ENCODE measurements at places on chromosomes 16 and 17.

DNA sequence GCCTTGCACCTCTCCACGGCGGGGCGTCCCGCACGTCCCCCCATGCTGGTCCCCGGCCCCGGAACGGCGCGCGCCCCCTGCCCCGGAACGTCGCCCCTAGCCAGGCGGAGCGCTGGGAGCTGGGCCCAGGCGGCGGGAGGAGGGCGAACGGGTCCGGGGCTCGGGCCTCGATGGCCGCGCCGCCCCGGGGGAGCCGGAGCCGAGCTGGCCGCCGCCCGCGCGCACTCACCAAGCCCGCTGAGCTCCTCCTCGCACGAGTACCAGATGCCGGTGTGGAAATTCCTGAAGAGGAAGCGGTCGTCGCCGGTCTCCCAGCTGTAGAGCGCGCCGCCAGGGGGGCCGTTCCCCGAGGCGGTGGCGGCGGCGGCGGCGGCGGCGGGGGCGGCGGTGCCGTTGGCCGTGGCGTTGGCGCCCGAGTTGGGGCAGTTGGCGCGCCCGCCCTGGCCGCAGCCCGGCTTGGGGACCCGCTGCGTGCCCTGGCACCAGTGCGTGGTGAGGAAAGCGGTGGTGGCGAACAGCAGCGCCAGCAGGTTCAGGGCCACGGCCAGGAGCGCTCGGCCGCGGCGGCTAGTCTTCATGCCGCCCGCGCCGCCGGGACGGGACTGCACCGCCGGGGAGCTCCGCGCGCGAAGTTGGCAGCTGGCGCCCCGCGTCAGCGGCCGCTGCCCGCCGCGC lies 530 bp downstream of the GSG1L start:
- no peak for DNase-seq

- DNase-seq = no peak
Measured at GRCh38 chr16:50367777-50368409, 895 bp downstream of the BRD7 start.

DNA sequence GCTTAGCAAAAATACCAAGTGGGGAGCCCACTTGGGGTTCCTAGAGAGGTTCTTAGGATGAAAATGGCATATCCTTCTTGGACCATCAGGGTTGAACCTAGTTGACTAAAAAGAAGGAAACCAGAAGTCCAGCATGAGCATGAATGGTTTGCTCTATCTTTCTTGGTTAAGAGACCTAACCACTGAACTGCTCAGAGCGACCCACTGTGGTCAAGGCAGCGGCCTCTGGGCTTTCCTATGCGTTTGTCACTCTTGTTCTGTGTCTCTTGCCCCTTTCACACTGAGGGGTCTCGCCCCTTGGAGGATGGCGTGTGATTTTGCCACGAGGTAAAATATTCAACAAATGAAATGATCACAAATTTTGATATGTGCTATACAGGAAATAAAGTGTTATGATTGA lies 526 bp upstream of the BORCS6 start:
- no peak for DNase-seq

DNA sequence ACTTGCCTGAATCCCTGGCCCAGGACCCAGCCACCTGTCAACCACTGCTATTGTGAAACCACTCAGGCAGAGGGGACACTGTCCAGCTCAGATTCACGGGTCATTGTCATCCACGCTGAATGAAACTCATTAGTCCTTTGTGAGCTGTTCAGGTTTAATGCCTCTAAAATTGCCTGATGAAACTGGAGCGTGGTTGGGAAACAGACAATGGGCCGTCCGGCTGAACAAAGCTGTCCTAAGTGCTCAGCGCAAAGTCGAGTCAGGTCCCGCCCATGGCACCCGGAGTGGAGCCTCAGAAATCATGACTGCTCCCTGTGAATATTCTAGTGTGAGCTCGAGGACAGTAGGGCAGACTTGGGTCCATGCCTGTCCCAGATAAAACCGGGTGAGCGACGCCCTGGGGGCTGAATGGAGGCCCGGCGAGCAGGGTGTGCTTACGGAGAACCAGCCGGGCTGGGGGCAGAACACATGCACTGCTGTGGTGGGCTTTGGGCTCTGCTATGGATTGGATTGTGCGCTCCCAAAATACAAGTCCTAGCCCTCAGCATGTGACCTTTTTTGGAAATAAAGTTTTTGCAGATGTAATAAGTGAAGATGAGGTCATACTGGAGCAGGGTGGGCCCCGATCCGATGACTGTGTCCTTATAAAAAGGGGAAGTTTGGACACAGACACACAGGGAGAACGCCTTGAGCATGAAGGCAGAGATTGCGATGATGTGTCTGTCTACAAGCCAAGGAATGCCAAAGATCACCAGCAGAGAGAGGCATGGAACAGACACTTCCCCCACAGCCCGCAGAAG lies 12.9 kb upstream of the CMIP start:
- no peak for DNase-seq

DNA sequence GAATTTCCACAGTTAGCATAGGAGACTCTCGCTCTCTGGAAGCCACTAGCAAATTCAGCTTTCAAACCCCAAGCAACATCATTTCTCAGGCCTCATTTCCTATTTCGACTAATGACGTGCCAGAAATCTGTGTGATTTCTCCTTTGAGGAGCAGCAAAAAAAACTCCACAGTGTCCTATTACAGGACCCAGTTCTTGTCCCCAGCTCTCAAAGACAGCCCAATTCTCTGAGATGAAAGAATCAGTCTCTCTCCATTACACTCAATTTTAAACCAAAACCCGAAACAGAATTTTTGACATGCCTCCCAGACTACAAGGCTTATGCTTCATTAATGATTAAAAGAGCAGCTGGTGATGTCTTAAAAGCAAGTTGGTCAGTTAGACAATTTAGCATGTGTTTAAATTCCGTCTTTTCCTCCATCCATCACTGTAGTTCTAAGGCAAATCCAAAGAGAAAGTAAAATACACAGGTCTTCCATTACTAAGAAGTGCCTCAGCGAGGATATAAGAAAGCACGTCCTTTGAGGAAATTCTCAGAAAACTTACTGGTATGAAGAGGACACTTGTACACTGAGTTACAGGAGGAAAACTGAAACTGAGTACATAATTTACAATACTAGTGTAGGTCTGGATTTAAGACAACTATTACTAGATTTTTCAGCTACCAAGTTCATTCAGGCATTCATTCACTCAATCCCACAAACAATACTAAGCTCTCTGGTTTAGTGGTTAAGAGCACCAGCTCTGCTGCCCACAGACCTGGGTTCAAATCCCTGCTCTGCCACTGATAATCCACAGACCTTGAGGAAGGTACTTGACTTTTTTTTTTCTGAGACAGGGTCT lies 12.5 kb downstream of the TOM1L2 start:
- DNase-seq = no peak

DNA sequence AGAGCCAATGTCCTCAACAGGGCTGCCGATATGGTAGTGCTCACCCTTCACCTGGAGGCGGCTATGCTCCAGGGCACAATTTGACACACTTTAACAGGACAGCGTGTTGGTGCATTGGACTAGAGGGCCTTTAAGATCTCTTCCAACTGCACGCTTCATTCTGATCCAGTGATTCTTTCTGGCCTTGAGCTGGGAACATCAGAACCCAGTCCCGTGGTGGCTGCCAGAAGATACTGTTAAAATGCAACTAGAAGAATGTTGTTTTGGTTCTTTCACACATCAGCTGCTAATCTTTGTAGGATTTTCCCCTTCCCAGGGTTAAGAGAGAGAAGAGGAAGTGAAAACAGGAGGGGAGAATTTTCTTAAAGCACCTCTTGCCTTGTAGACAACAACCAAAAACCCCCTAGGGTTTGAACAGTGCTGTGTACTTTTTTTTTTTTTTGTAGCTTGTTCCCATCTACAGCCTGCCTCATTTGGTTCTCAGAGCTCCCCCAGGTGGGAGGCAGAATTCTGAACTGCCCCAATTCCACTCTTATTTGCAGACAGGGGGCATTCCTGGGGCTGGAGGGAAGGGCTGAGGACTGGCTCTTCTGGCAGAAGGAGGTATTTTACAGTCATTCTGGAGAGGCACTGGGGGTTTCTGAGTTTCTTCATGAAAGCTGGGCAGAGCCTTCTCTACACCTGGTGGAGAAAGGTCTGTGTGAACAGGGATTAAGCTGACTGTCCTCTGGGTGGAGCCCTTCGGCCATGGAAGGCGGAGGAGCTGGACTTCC lies 32.4 kb downstream of the SMARCE1 start:
- DNase-seq = no peak

DNA sequence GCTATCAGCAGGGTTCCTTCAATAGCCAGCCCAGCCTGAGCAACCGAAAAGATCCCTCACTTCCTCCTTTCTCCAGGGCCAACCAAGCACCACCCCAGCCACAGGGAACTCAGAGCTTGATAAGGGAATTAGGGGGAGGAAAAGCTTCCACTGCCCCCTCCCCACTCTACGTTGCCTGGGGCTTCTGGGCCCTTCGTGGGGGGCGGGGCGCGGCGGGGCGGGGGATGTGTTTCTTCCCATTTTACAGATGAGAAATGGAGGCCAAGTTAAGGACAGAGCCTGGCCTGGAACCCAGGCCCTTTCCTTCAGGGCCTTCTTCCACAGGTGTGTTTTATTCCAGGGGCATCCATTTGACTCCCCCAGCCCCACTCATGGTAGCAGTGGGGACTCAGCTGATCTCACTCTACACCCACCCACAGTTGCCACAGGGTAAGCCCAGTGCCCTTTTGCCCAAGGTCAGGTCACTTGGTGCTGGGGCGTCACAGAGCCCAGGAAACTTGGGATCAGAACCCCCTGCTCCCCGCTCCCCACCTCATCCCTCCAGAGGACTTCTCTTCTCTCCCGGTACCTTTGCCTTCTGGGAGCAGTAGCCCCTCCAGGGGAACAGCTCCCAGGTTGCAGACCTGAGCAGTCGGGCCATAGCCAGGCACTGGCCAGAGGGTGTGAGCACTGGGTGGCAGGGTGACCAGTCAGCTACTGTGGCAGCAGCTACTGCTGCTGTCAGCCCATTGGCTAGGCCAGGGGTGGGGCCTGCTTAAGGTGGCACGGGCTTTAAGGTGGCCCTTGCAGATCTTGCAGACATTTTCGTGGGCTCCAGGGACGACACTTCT lies at the start of gene LDHD:
Gene LDHD, minus strand, starts transcription at position 700 of the 830 bp plus-strand sequence. Its CDS starts 60 bp downstream, at position 640.
- no peak for DNase-seq

DNA sequence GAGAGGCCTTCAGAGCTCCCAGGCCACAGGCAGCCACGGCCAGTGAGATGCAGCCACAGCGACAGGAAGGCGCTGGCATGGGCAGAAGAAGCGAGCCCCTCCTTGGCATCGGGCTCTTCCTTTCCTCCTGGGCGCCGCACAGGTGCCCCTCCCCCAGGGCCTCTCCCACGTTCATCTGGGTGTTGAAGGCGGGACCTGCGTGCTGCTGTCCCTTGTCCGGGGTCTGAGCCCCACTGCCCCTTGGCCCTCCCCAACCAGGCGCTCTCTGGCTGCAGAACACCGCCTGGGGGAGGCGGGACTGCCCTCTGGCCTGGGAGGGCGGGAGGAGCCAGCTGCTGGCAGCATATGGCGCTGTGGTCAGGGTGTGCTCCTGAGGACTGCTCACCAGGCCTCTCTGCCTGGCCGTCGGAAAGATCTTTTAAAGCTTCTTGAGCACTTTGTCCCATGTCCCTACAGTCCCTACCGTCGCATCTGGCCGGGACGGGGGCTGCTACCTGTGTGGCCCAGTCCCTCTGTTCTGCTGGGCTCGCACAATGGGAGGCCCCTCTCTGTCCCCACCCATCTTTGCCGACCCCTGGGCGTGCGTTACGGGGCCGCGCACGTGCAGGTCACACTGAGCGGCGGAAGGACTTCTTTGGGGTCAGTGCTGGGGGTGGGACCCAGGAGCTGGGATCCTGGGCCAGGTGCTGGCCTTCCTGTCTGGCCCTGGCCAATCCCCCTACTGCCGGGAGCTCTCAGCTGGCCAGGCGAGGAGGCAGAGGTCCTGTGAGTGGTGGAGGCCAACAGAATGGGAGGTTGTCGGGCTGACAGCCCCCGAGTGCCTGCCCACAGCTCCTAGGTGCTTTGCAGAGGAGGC lies 1.7 kb downstream of the SLC25A10 start:
- no peak for DNase-seq

GRCh38 chr16:78570399-78571141 lies 471.1 kb downstream of the WWOX start:
- DNase-seq = no peak

DNA sequence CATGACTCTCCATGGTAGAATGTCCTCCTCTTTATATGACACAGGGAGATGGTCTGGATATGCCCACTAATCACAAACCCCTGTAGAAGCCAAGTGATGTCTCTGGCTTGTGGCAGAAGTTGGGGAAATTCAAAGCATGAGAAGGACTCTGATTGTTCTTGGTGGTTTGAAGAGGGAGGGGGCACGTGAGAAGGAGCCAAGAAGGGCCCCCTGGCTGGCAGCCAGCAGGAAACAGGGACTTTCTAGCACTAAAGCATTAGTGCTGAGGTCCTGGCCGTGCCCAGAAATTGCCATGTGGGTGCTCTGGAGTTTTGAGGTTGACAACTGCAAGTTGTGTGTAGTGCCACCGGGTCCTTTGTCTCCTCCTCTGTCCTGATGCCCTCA lies 199.9 kb downstream of the LGALS9B start:
- no peak for DNase-seq

GRCh38 chr16:85127379-85127723 lies 15.1 kb upstream of the CIBAR2 start:
- no peak for DNase-seq

DNA sequence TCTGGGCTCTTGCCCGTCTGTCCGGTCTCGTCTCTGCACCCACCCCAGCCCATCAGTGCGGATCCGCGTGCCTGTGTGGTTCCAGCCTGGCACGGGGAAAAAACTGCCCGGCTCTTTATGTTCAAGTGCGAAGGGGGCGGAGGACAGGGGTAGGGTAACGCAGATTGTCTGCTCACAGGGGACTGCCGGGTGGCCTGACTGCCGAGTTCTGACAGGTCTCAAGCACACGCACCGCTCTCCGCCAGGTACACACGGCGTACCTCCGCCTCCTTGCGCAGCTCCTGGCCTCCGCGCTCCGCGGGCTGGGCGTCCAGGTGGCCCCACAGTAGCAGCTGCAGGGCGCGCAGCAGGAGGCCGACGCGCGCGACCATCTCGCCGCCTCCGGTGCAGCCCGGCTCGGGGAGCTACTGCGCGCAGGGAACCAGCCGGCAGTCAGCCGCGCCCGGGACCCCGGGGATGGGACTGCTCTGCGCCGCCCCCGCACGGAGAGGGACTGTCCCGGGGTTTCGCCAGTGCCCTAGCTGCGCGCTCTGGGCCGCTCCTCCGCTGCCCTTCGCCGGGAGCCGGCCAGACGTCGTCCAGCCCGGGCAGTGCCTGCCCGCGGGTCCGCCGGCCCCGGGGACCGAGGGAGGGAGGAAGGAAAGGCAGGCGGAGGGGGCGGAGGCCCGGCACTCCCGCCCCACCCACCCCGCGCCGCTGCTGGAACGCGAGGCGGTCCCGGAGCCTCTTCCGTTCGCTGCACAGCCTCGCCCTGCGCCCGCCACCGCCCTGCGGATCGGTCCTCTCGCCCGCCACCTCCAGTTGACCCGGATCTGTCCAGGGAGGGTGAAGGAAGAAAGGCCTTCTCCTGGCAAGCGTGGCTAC lies at the start of gene MMP28:
Gene MMP28, minus strand, starts transcription at position 635 of the 864 bp plus-strand sequence. Its CDS starts 264 bp downstream, at position 371.
- no peak for DNase-seq

DNA sequence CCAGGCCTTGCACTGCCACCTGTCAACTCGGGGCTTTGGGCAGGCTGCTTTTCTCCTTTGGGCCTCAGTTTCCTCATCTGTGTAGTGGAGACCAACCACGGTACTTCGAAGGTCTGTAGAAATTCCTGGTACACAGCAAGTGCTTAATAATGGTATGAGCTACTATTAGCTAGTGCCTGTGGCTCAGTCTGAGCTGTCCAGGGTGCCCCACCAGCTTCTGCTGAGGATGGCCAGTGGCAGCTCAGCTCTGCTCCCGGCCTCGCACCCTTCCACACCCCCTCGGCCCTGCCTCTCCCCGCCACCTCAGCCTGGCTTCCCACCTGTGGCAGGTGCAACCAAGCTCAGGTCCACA lies 26.2 kb upstream of the PLCG2 start:
- no peak for DNase-seq
